Activated gamma-delta T cell treated with Interleukin-2 at 50 U/mL for 16 hours (primary cell): ENCODE measurements at places on chromosomes 6 and 20.

- DNase-seq: no peak
Observed at GRCh38 chr6:33164665-33165373, 27.4 kb downstream of the COL11A2 start.

- no peak for DNase-seq
Observed at GRCh38 chr6:10315034-10315433, 99.8 kb downstream of the TFAP2A start.

DNA sequence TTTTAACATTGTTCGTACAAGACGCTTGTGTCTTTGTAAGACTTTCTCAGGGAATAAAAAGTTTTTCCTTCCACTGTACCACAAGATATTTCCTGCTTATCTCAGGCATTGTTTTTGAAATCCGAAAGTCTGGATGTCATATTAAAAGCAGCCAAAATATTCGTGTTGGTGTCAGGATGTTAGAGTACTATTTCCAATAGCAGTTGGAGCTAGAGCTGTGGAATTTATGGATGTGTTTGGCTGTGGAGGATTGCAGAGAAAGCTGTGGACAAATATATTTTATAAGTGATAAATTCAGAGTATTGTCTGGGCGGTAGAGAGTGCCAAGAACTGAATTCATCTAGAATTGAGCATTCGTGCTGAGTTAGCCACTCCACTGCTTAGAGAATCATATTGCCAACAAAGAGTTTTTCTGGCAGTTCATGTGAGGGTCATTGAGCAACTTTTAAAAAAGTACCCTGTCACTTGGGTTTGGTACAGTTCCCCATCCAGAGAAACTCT, 57.7 kb downstream of the ZDHHC14 start:
- DNase-seq: no peak

DNA sequence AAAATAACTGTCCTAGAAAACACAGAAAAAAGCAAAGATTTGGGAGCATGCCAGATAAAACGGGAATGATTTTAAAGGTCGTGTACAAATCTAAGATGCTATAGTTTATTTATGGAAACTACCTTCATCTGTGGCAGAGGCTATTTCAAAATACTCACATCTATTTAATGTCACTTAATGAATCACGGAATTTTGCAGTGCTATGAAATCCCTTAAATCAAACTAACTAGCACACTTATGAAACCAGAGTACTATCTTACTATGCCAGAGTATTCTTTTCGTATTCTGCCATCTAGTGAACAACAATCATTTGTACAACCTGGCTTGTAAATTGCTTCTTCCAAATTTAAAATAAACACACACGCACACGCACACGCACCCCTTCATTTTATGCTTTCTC, 77.9 kb upstream of the BMP5 start:
- no peak for DNase-seq

GRCh38 chr20:17202673-17203072, 24.2 kb upstream of the PCSK2 start:
- no peak for DNase-seq

DNA sequence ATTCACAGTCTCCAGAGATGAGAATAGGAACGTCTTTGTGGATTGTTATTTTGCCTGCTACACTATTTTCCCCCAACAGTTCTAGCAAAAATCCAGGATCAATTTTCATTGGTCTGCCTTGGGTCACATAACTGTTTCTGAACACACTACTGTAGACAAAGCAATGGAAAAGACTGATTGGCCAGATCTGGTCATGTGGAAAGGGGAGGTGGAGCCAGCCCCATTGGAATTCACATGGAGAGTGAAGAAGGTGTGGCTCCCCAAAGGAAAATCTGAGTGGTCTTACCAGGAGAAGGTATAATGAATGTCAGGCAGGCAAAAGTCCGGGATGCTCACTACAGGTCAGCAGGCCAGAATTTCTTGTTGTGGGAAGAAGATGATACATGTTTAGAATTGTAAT, 9.5 kb upstream of the TP53RK start:
- DNase-seq: no peak

GRCh38 chr6:144534180-144534579, 249.0 kb downstream of the UTRN start:
- DNase-seq: no peak
